Daoy (cell line): ENCODE measurements at places on chromosomes 6 and 20. TPM values are rescaled to one million over a fixed set of nuclear protein-coding genes. Genes with fewer than 3 reads are reported as not detected.

Gene MOG
- total RNA-seq, result not detected in 2 replicates

Gene SLC22A2
- 0.60 and 1.1 TPM in 2 replicates for total RNA-seq

Gene PNPLA1
- not detected in 2 replicates for total RNA-seq

Gene GSTA2
- total RNA-seq, result not detected in 2 replicates

Gene TOX2
- 0.06 and 1.3 TPM in 2 replicates for total RNA-seq

Gene CALHM6
- 6.0 and 11.7 TPM in 2 replicates for total RNA-seq

Gene DEFB124
- total RNA-seq, result not detected in 2 replicates

Gene ID4
- 2.1 and 3.0 TPM in 2 replicates for total RNA-seq

Gene HS3ST5
- total RNA-seq, result not detected in 2 replicates

Gene FAXC
- total RNA-seq, result 4.7 and 12.2 TPM in 2 replicates

Gene CENPQ
- 21.5 and 35.2 TPM in 2 replicates for total RNA-seq

Gene LY6G6C
- total RNA-seq, result not detected in 2 replicates

Gene TCF15
- 0.18 and 1.0 TPM in 2 replicates for total RNA-seq

Gene CFAP206
- 1.2 TPM in 1 of 2 replicates, not detected in the other for total RNA-seq

Gene DEF6
- 20.0 and 23.6 TPM in 2 replicates for total RNA-seq

Gene HDGFL1
- total RNA-seq, result not detected in 2 replicates

Gene GRIK2
- total RNA-seq, result not detected in 2 replicates

Gene CSNK2A1
- 123 and 154 TPM in 2 replicates for total RNA-seq

Gene C6orf132
- total RNA-seq, result not detected in 2 replicates
